D721Med (cell line): ENCODE measurements at places on chromosomes 12 and 14.

- no peak for DNase-seq
Observed at GRCh38 chr12:62799126-62799736, 135.7 kb downstream of the PPM1H start.

DNA sequence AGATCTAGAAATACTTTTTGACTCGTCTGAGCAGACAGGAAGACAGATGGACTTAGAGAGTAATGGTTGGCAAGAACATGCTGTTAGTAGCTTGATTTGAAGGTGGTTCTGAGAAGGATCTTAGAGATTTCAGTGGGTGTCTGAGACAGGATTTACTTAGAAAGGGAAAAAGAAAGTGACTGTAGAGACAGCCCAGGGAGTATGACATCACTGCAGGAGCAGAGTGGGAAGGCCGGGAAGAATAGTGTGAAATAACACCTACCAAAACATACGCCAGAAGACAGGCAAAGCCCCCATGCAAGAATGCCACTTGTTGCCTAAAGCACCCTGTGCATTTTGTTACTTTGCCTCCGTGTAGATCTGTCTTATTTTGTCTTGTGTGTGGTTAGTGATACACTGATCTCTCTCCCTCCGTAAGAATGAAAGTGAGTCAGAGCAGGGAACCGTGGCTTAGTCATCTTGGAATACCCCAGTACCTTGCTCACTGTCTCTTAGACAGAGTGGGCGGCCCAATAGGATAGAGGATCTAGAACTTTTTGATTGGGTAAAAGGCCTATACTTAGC lies 161.3 kb upstream of the IFNG-AS1 start:
- DNase-seq = no peak

GRCh38 chr12:84551373-84551772 lies 361.2 kb downstream of the SLC6A15 start:
- no peak for DNase-seq

DNA sequence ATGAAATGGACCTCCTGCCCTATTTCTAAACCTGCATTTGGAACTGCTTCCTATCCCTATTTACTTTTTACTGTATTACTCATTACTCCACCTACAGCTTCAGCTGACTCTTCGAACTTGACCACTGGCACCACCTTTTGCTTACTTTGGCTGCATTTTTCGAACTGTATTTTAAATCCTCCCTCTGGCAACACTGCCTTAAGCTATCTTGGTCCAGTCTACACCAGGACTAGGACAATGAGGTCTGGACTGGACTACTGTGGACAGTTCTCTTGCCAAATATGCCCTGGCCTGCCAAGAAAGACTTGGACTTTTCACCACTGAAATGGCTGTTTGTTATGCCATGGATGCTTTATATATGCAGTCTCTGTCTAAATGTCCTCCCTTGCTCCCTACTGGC lies 328.1 kb downstream of the BTG1 start:
- no peak for DNase-seq

GRCh38 chr12:51752234-51752889 lies 96.2 kb downstream of the FIGNL2 start:
- DNase-seq = no peak

DNA sequence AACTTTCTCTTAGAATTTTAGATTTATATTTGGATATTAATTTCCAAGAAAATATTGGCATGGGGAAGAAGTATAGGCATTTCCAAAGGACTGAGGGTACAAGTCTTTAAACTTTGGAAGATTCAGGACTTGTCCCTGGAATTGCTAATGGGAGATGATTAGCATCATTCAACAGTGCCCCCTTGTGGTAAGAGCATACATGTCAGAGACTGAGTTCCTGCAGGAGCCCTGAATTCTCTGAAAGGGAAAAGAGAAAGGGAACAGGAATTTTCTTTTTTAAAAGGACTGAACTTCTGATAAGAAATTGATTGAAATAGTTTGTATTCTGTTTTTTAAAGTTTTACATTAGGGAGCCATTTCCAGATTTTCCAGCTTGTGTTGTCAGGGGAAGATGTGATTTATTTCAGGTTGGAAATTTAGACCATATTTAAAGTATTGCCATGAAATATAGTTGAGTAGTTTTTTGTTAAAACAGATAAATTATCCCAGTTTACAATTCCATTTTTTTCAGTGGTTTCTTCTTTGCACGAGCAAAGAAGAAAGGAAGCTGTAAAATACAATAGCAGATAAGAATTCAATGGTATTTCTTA lies 44.0 kb upstream of the REP15 start:
- peak; percentile 22 for DNase-seq

DNA sequence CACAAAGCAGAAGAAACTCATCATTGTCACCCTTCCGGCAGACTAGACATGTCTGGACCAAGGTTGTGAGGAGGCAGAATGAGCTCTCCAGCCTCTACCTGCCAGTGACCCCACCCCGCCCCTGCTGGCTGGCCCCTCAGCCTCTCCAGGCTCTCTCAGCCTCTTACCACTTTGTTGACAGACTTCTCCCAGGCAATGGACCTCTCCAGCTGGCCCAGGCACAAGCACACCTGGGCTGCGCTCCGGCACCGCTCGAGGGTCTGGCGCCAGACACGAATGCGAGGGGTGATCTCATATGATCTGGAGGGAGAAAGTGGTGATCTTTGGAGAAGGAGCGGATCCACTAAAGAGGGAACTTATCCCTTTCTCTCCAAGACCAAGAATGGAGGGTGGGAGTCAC lies 30.3 kb downstream of the BAZ2A start:
- DNase-seq = no peak

- no peak for DNase-seq
Observed at GRCh38 chr14:71610797-71611196, 321.4 kb upstream of the RGS6 start.
